Endothelial cell of coronary artery (primary cell): ENCODE measurements at places on chromosomes 11 and 22. TPM values are rescaled to one million over a fixed set of nuclear protein-coding genes. Genes with fewer than 3 reads are reported as not detected.

Gene CCDC15
- 1.0 and 1.6 TPM in 2 replicates for total RNA-seq

Gene MOGAT2
- not detected in 2 replicates for total RNA-seq

Gene RAB36
- total RNA-seq: 1.0 and 1.3 TPM in 2 replicates

Gene EIF4ENIF1
- 9.6 and 11.8 TPM in 2 replicates for total RNA-seq

Gene ZFP91
- total RNA-seq: 39.6 and 40.9 TPM in 2 replicates

Gene YDJC
- total RNA-seq: 14.1 and 18.4 TPM in 2 replicates

Gene CFAP68
- total RNA-seq: 3.9 and 5.1 TPM in 2 replicates

Gene DLG2
- total RNA-seq: 0.38 and 0.54 TPM in 2 replicates

Gene MN1
- total RNA-seq: 0.45 and 2.3 TPM in 2 replicates

Gene MS4A3
- total RNA-seq: not detected in 2 replicates

Gene OR51A4
- total RNA-seq: not detected in 2 replicates

Gene CBX7
- 2.4 and 4.2 TPM in 2 replicates for total RNA-seq

Gene PRAME
- total RNA-seq: 0.09 TPM in 1 of 2 replicates, not detected in the other

Gene KCNJ5
- 0.09 TPM in 2 replicates for total RNA-seq

Gene OR52N4
- total RNA-seq: not detected in 2 replicates

Gene VSIG10L2
- not detected in 2 replicates for total RNA-seq

Gene SYCE3
- not detected in 2 replicates for total RNA-seq

Gene ZNF214
- total RNA-seq: 3.5 and 6.1 TPM in 2 replicates

Gene OR10A2
- not detected in 2 replicates for total RNA-seq

Gene CCDC188
- 6.4 and 6.7 TPM in 2 replicates for total RNA-seq

Gene KRTAP5-8
- not detected in 2 replicates for total RNA-seq

Gene KREMEN1
- total RNA-seq: 0.27 and 0.38 TPM in 2 replicates

Gene CHST1
- total RNA-seq: 19.0 and 43.4 TPM in 2 replicates

Gene TMEM132A
- total RNA-seq: 74.9 and 87.1 TPM in 2 replicates

Gene SAA1
- not detected in 2 replicates for total RNA-seq

Gene BAIAP2L2
- 0.09 and 0.28 TPM in 2 replicates for total RNA-seq

Gene TYMP
- 3.2 and 20.4 TPM in 2 replicates for total RNA-seq

Gene OR2AG1
- total RNA-seq: not detected in 2 replicates

Gene BLID
- 1.6 and 10.0 TPM in 2 replicates for total RNA-seq
